ENCODE measurements at places on chromosomes 16 and 17. TPM values are rescaled to one million over a fixed set of nuclear protein-coding genes. Genes with fewer than 3 reads are reported as not detected.

- no peak for DNase-seq
- H3K4me3 ChIP-seq = no peak overlapping the region
- no peak overlapping the region for H3K27ac ChIP-seq
- no peaks in the 10 kb centered on the region for H3K4me1 ChIP-seq
- no peaks in the 10 kb centered on the region for H3K27me3 ChIP-seq
Observed at GRCh38 chr16:81204798-81205680, 33.5 kb upstream of the BCO1 start.

DNA sequence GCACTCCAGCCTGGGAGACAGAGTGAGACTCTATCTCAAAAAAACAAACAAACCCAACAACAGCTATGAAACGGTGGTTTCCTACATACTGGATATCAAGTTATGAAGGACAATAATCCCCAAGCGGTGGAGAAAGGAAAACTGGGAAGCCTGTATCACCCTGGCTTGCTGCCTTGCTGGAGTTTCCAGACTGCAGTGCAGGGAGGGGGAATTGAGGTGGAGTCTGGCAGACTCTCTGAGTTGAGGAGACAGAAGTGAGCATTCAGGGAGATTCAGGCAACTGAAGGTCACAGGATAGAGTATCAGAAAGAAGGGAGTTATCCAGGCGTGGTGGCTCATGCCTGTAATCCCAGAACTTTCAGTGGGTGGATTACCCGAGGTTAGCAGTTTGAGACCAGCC, 11.9 kb downstream of the QRICH2 start:
- H3K27me3 ChIP-seq = no peaks in the 10 kb centered on the region
- no peak overlapping the region for H3K4me3 ChIP-seq
- no peaks in the 10 kb centered on the region for H3K4me1 ChIP-seq
- no peaks in the 10 kb centered on the region for H3K36me3 ChIP-seq

GRCh38 chr17:37823996-37824395, 79.1 kb upstream of the HNF1B start:
- no peak for DNase-seq

DNA sequence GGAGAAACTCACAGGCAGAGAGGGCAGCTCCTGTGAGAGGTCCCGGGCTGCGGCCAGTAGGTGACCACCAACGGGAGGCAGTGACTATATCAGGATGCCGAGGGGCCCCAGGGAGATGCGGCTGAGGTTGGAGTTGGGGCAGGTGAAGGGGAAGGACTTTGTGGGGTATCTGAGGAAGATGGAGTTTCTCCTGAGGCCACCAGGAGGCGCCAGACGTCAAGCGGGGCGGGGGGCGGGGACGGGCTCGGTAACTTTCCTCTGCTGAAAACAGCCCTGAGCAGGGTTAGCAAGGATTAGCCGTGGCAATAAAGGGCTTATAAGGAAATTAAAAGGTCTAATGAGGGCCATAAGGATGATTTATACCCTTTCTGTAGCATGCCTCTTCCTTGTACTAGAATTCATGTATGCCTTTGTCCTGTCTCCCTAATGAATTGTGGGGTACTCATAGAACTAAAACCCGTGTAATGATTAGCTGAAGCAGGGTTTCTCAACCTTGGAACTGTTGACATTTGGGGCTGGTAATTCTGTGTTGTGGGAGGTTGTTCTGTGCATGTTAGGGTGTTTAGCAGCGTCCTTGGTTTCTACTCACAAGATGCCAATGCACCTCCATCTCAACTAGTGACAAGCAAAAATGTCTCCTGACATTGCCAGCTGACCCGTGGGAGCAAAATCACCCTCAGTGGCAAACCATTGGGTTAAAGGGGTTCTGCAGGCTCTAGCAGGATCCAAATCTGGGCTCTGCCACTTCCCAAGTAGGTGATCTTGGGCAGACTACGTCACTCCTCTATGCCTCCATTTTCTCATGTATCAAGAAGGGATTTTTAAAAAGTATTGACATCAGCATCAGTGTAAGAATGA, 74.8 kb upstream of the GRIN2A start:
- no peak overlapping the region for H3K4me3 ChIP-seq
- no peaks in the 10 kb centered on the region for H3K4me1 ChIP-seq
- no peaks in the 10 kb centered on the region for H3K36me3 ChIP-seq
- no peak overlapping the region for H3K27ac ChIP-seq
- no peaks in the 10 kb centered on the region for H3K27me3 ChIP-seq

GRCh38 chr16:12453832-12454231, 349.9 kb downstream of the CPPED1 start:
- H3K36me3 ChIP-seq = no peaks in the 10 kb centered on the region
- no peak for DNase-seq
- no peaks in the 10 kb centered on the region for H3K27me3 ChIP-seq

DNA sequence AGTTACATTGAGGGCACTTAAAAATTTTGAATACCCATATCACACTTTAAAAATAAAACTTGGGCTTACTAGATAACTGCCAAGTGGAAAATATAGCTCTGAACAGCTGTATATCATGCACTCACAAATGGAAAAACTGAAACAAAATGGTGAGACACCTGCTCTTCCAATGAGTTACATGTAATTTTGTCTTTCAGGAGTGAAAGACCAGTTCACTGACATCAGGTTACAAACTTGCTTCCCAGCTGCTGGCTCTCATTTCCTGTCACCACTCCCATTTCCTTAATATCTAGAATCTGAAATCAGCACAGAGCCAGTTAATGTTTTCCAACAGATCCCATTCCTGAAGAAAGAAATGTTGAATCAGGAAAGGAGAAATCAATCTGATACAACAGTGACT, 10.8 kb downstream of the CSNK2A2 start:
- no peaks in the 10 kb centered on the region for H3K36me3 ChIP-seq
- no peak for DNase-seq
- H3K4me1 ChIP-seq = no peaks in the 10 kb centered on the region
- no peaks in the 10 kb centered on the region for H3K27me3 ChIP-seq

DNA sequence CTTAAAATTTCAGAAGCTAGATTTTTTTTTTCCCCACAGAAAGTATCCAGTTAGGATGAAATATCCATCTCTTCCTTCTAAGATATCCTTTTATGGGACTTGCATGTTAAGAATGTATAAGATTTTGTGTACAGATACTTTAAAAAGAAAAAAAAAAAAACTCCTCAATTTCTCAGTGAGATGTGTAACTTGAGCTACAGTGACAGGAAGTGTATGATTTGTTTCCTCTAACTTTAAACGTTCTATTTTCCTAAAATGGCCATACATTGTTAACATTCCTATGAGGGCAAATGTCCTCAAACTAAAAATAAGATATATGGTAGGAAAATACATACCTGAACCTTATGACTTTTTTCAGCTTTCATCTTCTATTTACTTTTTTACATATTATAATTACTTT, 8.9 kb downstream of the FBXO47 start:
- DNase-seq = no peak
- no peaks in the 10 kb centered on the region for H3K36me3 ChIP-seq
- H3K27ac ChIP-seq = no peak overlapping the region
- no peaks in the 10 kb centered on the region for H3K27me3 ChIP-seq

GRCh38 chr17:80742581-80743180, 198.0 kb downstream of the RPTOR start:
- H3K4me3 ChIP-seq = no peak overlapping the region
- DNase-seq = no peak
- H3K36me3 ChIP-seq = no peaks in the 10 kb centered on the region
- H3K4me1 ChIP-seq = no peaks in the 10 kb centered on the region
- no peaks in the 10 kb centered on the region for H3K27me3 ChIP-seq
- H3K27ac ChIP-seq = no peak overlapping the region

DNA sequence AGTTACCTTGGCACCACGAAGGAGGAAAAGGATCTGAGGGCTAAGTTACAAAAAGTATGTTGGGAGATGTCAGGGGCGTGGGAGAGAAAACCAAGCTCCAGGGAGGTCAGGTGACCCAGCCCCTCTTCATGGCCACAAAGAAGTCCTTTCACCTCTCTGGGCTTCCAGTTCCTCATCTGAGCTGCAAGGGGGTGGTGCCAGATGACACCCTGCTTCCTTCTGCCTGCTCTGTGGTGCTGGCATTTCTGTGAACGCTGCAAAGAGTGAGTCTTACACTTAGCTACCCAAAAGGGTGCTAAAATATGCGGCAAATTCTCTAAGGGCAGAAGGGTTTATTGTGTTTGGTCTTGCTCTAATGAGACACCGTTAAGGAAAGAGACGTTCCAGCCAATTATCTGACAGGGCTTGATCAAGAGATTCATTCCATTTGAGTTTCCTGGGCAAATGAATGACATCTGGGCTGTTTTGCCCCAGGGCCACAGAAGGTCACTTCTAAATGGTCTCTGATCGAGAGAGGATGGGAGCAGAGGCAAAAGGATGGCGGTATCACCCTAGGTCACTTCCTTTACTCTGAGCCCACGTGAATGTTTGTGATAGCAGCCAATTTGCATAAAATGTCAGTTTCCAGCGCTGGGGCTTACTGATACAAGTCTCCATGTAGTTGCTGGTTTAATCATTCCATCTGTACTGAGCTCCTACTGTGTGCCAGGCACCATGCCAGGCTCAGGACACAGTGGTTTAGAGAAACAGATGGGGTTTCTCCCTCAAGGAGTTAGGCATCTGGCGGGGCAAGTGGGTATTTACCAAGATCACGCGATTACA, 210.2 kb downstream of the KATNIP start:
- DNase-seq = no peak
- no peaks in the 10 kb centered on the region for H3K4me1 ChIP-seq
- no peaks in the 10 kb centered on the region for H3K27me3 ChIP-seq
- H3K27ac ChIP-seq = no peak overlapping the region

The MGAT5B gene
- 0.84 TPM for total RNA-seq

GRCh38 chr17:18267927-18268711, 7.7 kb downstream of the MIEF2 start:
- no peak for DNase-seq
- H3K4me3 ChIP-seq = no peak overlapping the region
- no peak overlapping the region for H3K27ac ChIP-seq
- H3K4me1 ChIP-seq = peaks cover 4% of the 10 kb centered on the region
- H3K27me3 ChIP-seq = no peaks in the 10 kb centered on the region

The RAB26 gene
- total RNA-seq = not detected

The MYH1 gene
- not detected for total RNA-seq

The SYT17 gene
- total RNA-seq = 8.4 TPM

DNA sequence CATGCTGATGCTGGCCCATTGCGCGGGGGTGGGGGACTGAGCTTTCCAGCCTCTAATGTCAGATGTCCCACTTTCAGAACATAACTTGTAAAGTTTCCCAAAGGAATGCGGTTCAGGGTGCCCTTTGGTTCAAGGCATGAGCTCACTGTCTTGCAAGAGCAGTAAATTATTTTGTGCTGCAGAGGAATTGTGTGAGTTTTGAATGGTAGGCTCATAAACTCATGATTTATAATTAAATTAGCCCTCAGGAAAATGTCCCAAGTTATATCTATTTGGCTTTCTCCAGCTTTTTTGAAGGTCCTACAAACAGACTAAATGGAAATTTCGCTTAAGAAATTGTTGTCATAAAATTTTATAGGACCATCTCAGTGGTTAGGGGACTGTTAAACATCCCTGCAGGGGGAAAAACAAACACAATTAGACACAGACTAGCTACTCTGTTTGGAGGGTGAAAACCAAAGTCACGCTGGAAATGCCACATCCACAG, 321.8 kb downstream of the HS3ST3B1 start:
- H3K4me1 ChIP-seq = no peaks in the 10 kb centered on the region
- no peak overlapping the region for H3K27ac ChIP-seq
- H3K36me3 ChIP-seq = no peaks in the 10 kb centered on the region
- H3K4me3 ChIP-seq = no peak overlapping the region

The QPRT gene
- 37.6 TPM for total RNA-seq

DNA sequence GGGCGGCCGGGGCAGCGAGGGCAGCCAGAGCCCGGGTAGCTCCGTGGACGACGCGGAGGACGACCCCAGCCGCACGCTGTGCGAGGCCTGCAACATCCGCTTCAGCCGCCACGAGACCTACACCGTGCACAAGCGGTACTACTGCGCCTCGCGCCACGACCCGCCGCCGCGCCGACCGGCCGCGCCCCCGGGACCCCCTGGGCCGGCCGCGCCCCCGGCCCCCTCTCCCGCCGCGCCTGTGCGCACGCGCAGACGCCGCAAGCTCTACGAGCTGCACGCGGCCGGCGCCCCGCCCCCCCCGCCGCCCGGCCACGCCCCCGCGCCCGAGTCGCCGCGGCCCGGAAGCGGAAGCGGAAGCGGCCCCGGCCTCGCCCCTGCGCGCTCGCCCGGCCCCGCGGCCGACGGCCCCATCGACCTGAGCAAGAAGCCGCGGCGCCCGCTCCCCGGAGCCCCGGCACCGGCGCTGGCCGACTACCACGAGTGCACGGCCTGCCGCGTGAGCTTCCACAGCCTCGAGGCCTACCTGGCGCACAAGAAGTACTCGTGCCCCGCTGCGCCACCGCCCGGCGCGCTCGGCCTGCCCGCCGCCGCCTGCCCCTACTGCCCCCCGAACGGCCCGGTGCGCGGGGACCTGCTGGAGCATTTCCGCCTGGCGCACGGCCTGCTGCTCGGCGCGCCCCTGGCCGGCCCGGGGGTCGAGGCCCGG, 36.1 kb upstream of the ZC3H18 start:
- H3K4me3 ChIP-seq = peak overlapping the region; percentile 65
- no peaks in the 10 kb centered on the region for H3K36me3 ChIP-seq
- peak overlapping the region; percentile 56 for H3K27ac ChIP-seq
- H3K27me3 ChIP-seq = peaks cover 5% of the 10 kb centered on the region

GRCh38 chr17:68749349-68750207, 148.4 kb upstream of the FAM20A start:
- no peaks in the 10 kb centered on the region for H3K4me1 ChIP-seq
- no peaks in the 10 kb centered on the region for H3K27me3 ChIP-seq
- no peak overlapping the region for H3K4me3 ChIP-seq

The ANKFN1 gene
- not detected for total RNA-seq

- no peaks in the 10 kb centered on the region for H3K36me3 ChIP-seq
- no peak overlapping the region for H3K4me3 ChIP-seq
- DNase-seq = no peak
- no peak overlapping the region for H3K27ac ChIP-seq
- no peaks in the 10 kb centered on the region for H3K27me3 ChIP-seq
- no peaks in the 10 kb centered on the region for H3K4me1 ChIP-seq
Observed at GRCh38 chr17:41680426-41681040, 8.2 kb upstream of the EIF1 start.

The HBQ1 gene
- total RNA-seq = not detected

DNA sequence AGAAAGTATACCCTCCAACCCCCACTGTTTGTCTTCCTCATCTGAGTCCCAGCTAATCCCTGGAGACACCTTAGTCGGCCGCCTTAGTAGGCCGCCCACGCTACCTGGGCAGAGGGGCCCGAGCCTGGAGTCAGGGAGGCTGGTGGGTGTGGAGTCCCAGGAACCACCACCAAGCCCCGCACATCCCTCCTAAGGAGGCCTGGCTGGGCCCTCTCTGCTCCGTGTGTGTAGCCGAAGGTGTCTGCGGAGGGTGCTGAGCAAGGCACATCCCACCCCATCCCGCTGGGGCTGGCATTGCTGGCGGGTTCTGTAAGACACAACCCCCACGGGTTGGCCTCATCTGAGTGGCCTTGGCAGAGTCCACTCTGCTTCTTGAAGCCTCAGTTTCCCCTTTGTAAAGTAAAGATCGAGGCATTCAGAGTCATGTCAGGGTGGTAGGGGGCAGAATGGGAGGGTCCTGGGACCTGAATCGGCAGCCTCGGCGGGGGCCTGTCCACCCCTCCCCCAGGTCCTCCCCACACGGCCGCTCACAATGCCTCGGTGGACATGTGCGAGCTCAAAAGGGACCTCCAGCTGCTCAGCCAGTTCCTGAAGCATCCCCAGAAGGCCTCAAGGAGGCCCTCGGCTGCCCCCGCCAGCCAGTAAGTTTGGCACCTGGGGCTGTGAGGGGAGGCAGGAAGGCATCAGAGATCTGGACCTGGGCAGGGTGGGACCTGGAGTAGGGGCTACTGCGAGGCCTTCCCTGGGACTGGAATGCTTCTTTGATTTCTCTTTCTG, 15.2 kb upstream of the ADGRG3 start:
- H3K27me3 ChIP-seq = no peaks in the 10 kb centered on the region
- no peak overlapping the region for H3K4me3 ChIP-seq
- H3K36me3 ChIP-seq = no peaks in the 10 kb centered on the region
- DNase-seq = no peak

Measured in tibial nerve (tissue), 4 donors.